Myometrial cell (primary cell): ENCODE measurements at places on chromosomes 3 and 15. TPM values are rescaled to one million over a fixed set of nuclear protein-coding genes. Genes with fewer than 3 reads are reported as not detected.

CX3CR1 gene
- total RNA-seq, result not detected in 2 replicates

CISH gene
- 0.29 and 0.35 TPM in 2 replicates for total RNA-seq

SLC38A3 gene
- not detected in 2 replicates for total RNA-seq

CPN2 gene
- not detected in 2 replicates for total RNA-seq

BTLA gene
- total RNA-seq, result not detected in 2 replicates

PROS1 gene
- 18.2 and 25.3 TPM in 2 replicates for total RNA-seq
